ENCODE measurements at places on chromosomes 7 and 10. TPM values are rescaled to one million over a fixed set of nuclear protein-coding genes. Genes with fewer than 3 reads are reported as not detected.

- no peak for DNase-seq
Observed at GRCh38 chr7:29341156-29341555, 146.6 kb downstream of the CHN2 start.

CFAP69 gene
- polyA plus RNA-seq: 22.5 TPM

GRCh38 chr10:85537561-85537960, 829.0 kb downstream of the GRID1 start:
- no peak for DNase-seq

DNA sequence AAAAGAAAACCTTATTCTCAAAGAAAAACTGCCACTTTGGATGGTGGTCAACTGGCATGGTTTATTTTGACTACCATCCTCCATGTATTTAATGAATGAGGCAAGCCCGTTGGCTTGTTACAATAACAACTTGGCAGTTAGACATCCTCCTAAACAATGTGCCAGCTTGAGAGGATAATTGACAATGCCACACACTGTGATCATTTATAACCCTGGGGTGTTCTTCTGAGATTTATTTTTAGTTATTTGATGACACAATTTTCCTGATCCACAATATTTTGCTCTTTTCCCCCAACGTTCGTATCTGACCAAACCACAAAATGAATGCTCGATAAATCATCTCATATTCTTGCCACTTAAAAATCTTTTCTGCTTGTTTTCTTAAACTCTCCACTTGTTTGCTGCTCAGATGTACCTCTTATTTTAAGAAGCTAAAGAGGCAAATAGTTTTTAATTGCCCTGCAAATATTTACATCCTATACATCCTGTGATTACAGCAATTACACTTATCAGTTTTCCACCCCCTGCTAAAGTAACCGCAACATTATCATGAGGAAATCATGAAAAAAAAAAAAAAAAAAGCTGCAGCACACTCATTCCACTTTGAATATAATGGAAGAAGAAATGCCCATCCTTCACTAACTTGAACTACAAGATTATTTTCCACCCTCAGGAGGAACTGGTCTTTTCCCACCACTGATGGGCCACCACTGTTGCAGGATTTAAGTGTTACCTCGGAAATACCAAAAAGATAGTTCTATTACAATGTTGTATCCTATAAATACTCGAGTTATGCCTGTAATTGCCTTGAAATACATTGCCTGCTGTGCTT, 119.9 kb downstream of the MBL2 start:
- DNase-seq: no peak

DNA sequence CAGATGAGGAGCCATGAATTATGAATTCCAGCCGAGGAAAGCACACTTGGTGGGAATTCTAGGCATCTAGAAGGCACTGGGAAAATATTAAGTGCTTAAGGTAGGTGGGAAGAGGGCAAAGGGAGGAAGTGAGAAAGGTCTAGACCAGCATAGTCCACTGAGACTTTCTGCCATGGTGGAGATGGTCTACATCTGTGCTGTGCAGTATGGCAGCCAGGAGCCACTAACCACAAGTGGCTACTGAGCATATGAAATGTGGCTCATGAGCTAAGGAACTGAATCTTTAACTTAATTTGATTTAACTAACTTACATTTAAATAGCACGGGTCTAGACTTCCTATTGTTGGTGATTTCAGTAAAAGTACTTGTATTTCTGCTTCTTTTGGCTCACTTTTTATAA, 82.5 kb upstream of the SEM1 start:
- DNase-seq: no peak

ARMC3 gene
- polyA plus RNA-seq: 17.8 TPM

DNA sequence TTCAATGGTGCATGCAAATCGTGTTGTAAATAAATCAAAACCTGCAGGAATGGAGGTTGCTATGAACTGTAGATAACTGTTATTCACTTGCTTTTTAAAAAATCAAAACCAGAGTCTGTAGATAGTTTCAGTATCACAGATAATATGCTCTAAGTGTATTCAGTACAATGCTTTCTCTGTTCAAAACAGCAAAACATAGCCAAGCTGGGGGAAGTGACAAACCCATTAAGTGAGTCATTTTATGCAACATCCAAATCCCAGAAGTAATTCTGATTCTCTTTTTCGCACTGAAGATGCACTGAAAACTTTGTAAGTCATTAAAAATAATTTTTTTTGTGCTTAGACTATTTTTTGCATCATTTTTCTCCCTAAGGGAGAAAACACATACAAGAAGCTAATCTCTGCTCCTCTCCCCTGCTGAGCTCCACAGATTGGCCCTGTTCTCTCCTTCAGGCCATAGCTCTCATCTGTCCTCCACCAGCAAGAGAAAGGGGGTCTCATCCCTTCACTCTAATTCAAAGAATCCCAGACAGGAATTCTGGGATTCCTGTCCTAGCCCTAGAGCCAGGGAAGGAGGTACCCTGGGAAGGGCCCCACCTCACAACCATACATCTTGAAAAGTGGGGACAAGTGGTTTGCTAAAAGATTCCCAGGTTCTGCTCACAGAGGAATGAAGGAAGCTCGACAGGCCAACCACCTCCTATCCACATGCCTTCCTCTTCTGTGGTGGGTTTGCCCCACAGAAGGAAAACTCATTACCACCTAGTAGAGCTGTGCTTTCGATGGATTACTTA, 4.9 kb downstream of the PRTFDC1 start:
- DNase-seq: no peak

- no peak for DNase-seq
Observed at GRCh38 chr10:128149267-128150014, 23.2 kb upstream of the MKI67 start.

DNA sequence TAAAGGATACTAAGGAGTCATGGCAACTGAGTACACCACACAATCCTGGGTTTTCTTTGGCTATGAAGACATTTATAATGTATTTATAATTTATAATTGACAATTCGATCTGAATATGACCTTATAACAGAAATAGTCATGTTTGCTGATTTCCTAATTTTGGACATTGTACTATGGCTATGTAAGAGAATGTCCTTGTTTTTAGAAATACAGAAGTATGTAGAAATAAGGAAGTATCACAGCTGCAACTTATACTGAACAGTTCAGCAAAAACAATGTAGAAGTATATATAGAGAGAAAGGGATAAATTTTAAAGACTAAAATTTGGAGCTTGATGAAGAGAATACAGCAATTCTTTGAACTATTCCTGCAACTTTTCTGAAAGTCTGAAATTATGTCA, 32.6 kb downstream of the PRLHR start:
- DNase-seq: no peak

EN2 gene
- 0.03 TPM for polyA plus RNA-seq

LIPK gene
- not detected for polyA plus RNA-seq

- no peak for DNase-seq
Observed at GRCh38 chr7:41971640-41972187, 265.3 kb downstream of the GLI3 start.

GRCh38 chr10:13051126-13051694, 48.8 kb upstream of the OPTN start:
- DNase-seq: no peak

DNA sequence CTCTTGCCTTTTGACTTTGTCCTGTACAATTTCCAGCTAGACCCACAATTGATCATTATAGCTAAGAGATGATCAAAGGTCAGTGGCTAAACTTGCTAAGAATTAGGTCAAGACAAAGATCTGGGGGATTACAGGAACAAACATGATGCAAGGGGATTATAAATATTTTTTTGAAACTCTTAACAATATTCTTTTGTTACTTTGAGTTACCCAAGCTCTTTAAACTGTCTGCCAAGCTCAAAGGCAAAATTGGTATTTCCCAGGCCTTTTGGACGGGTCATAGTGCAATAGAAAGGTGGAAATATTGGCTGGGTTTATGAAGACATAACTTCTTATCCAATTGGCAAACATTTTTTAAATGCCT, 23.4 kb downstream of the TBXAS1 start:
- no peak for DNase-seq

- DNase-seq: peak; percentile 64
Observed at GRCh38 chr10:121580276-121581116, 17.7 kb downstream of the FGFR2 start.

PCLO gene
- 14.5 TPM for polyA plus RNA-seq

DNA sequence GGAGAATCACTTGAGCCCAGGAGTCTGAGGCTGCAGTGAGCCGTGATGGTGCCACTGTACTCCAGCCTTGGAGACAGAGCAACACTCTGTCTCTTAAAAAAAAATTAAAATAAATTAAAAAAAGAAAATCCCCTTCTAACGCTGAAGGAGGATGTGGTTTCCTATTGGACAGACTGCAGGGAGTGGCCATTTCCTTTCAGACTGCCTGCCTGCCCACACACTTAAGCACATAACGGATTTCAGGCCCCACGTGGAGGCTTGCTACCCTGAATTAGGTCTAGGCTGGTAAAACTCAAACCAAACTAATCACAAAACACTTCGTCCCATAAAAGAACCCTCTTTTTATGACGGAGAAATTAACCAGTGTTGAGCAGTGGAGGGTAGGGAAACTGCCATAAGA, 34.0 kb downstream of the GATA3 start:
- DNase-seq: no peak

DNA sequence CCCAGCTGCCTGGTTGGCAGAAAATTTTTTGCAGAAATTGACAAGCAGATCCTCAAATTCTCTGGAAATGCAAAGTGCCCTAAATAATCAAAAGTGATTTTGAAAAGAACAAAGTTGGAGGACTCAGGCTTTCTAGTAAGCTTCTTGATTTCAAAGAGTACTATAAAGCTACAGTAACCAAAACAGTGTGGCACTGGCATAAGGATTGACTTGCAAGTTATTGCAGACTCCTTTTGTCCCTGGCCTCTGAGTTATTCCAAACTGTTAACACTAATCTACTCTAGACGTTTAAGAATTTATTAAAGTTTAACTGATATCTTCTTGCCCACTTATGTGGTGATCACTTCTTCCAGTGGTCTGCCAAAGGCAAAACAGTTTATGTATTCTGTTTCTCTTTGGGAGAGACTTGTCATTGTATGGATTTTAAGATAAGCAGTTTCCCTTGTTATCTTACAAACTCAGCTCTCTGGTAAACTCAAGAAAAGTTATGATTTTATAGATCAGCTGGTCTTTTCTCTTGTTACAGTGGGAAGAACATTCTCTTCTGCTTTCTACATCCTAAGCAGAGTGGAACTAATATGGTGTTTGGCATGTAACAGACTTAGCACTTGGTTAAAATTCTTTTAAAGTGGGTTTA, 41.4 kb downstream of the LOXL4 start:
- DNase-seq: no peak

DNA sequence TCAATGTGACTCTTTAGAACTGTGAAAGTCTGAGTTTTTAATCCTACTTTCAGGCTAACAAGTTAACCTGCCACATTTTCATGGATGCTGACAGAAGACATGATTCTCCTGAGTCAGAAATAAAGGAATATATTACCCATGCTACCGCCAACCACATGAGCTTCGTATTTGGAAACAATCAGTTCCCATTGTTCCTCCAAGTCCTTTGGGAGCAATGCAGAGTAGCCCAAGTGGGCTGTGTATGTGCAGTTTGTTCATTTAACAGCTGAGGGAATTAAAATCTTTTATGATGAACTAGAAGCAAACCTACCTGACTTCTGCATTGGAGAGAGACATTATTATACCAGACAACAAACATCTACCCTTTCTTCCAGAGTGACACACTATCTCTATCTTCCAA, 169.3 kb upstream of the BET1 start:
- no peak for DNase-seq

DNA sequence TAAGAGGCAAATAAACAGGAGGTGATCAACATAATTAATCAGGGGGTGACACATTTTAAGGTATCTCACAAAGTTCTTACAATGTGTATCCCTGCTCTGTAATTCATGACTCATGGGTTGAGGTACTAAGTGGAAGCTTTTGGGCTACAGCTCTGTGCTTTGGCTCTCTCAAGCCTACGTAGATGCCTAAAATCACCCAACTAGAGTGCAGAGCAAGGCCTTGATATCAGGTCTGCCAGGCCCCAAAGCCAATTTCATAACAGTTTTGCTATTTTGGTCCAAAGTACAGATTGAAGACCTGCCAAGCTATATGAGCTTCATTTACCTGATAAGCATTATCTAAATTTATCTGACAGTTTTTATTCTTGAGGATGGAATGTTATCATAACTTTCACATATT, 175.3 kb upstream of the BET1 start:
- no peak for DNase-seq

GRCh38 chr7:70773406-70773805, 358.5 kb upstream of the GALNT17 start:
- no peak for DNase-seq

MYO3A gene
- polyA plus RNA-seq: 10.2 TPM

- DNase-seq: no peak
Observed at GRCh38 chr7:1096156-1097119, 8.5 kb downstream of the GPER1 start.

DNA sequence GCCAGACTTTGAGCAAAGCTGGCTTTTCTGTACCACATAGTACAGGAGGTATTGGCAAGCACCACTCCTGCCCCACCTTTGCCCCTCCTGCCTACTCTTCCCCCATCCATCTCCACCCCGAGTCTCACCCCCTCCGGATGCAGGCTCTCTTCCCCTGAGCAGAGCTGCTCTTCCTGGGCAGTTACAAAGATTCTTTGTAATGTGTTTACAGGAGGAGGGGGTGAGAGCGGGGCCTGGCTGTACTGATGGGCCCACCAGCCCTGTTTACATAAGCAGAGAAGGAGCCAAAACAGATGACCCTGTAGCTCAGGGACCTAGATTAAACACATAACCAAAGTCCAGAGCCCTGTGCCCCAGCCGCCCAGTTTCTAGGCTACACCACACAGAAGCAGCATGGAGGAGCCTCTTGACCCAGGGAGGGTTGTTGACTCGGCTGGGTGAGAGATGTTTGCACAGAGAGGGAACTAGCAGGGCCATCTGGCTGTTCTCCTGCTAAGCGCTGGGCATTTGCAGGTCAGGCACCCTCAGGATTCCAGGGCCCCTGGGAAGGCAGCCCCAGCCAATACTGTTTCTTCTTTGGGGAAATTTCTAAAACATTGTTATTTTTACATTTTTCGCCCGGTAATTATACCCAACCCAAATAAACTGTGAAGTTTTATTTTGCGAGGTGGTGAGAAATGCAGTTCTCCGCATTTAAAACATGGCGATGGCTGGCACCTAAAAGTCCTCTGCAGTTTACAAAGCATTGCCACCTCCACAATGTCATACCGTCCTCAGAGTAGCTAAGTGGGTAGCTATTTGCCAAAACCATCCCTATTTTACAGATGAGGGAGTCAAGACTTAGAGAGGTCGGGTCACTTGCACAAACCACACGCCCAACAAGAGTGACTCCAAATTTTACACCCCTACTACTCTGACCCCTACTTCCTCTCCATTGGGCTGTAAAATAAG, 11.4 kb upstream of the ZKSCAN1 start:
- DNase-seq: no peak

UTF1 gene
- polyA plus RNA-seq: not detected

- DNase-seq: no peak
Observed at GRCh38 chr7:132485600-132486273, 90.5 kb downstream of the PLXNA4 start.

NKX1-2 gene
- not detected for polyA plus RNA-seq

WNT8B gene
- polyA plus RNA-seq: 0.85 TPM

- DNase-seq: no peak
Observed at GRCh38 chr7:70242826-70243225, 644.6 kb downstream of the AUTS2 start.

DNA sequence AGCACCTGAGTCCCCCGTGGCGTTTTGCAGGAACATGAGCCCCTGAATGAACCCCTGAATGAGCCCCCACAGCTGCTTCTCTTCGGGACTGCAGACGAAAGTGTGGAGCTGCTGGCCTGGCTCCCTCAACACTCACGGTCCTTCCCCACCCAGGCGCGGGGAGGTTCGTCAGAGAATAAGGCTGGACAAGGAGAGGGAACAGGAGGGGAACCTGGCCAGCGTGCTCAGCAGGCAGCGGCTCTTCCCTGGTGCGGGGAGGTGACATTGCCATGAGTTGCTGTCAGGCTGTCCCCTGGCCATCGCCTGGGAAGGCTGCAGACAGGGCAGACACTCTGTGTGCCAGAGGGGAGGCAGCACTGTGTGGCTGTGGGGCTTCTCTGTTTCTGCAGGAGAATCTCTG, 80.9 kb upstream of the SHH start:
- DNase-seq: no peak
